NCI-H1105 (cell line): ENCODE measurements at places on chromosomes 16 and 17.

DNA sequence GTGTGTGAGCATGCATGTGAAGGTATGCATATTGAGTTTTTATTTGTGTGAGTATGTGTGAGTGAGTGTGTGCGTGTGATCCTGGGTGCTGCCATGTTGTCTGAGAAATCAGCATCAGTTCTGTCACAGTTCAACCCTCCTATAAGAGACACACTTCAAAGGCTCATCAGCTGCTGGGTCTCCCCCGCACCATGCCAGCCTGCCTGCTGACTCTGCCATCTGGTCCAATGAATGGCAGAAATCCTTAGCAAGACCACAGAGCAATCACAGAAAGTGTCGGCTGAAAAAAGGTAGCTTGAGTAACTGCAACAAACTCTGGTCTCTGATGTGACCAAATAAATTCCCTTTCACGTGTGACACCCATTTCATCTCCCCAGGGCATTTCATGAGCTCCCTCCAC lies 381.8 kb upstream of the MAF start:
- DNase-seq: no peak

DNA sequence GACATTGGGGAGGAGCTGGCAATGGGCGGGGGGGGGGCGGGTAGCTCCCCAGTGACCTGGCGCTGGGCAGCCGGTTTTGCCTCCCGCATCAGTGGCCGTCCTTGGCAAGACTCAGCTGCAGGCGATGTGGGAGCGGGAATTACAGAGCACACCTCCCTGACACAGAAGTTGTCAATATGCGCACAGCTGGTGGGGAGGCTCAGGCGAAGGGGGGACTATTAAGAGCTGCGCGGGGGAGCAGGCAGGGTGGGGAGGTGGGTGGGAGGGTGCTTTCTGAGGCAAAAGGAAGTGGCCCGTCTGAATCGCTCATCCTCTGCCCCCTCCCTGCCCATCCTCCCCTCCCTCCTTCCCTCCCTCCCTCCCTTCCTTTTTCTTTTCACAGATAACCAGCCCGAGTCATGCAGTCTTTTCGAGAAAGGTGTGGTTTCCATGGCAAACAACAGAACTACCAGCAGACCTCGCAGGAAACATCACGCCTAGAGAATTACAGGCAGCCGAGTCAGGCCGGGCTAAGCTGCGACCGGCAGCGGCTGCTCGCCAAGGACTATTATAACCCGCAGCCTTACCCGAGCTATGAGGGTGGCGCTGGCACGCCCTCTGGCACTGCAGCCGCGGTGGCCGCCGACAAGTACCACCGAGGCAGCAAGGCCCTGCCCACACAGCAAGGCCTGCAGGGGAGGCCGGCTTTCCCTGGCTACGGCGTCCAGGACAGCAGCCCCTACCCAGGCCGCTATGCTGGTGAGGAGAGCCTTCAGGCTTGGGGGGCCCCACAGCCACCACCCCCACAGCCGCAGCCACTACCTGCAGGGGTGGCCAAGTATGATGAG lies 44.0 kb downstream of the SREBF1 start:
- no peak for DNase-seq

GRCh38 chr17:79478841-79479240 lies 132.0 kb downstream of the RBFOX3 start:
- no peak for DNase-seq

DNA sequence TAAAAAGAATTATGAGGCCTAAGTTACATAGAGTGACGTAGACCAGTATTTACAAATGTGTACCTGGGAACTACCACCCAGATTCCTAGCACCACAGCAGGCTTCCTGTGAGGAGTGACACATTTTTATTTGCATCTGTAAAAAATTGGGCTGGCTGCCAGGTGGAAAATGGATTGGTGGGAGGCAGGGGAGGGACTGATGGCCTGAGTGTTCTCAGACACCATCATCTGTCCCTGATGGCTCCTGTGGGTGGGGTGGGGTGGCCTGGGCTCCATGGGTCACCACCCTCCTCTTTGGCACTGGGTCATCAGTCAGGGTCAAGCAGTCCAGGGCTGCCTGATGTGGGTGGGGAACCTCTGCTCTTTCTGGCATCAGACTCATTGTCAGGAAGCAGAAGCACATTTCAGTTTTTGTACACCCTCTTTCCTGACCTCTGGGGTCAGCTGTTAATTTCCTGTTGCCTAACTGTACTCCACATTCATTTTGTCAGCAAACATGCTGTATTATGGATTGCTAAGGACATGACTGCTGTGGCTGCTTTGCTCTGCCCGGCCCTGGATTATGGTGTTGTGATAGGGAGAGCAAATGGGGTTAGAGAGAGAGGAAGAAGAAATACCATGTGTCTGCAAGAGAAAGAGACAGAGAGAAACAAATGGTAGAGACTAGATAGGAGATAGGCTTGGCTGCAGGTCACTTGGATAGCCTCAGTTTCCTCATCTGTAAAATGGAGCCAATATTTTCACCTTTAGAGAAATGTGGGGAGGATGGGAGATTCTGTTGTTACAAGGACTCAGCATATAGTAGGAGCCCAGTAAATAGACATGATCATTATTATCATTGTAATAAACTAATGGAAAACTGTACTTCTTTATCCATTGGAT lies 11.6 kb upstream of the MFAP4 start:
- DNase-seq: no peak

GRCh38 chr17:28624148-28624547 lies 10.2 kb upstream of the RSKR start:
- DNase-seq: no peak

- no peak for DNase-seq
Measured at GRCh38 chr17:45380046-45380765, 52.5 kb downstream of the ARHGAP27 start.

DNA sequence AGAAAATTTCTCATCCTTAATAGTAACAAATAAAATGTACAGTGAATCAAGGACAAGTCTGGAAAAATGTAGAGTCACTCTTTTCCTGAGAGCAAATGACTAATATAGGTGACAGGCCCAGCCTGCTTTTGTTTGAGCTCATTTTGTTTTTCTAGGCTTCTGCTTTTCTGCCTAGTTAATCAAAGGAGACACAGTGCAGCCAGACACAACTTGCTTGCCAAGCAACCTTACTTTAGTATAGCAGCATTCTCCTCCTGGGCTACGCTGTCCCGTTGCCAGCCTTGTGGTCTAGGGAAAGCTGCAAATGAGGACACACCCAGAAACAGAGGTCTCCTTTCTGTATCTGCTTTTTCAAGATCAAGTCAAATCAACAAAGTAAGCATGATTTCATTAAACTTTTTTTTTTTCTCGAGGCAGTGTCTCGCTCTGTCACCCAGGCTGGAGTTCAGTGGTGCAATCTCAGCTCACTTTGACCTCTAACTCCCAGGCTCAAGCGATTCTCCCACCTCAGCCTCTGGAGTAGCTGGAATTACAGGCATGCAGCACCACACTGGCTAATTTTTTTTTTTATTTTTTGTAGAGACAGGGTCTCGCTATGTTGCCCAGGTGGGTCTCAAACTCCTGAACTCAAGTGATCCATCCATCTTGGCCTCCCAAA lies 17.2 kb downstream of the GINS3 start:
- DNase-seq: no peak

- no peak for DNase-seq
Measured at GRCh38 chr16:29978081-29978480, 4.4 kb downstream of the TAOK2 start.
